ENCODE measurements at places on chromosomes 12 and 14. TPM values are rescaled to one million over a fixed set of nuclear protein-coding genes. Genes with fewer than 3 reads are reported as not detected.
A peak's percentile ranks its signal among the peaks of the same experiment; 100 is the strongest.

- no peaks in the 10 kb centered on the region for H3K27me3 ChIP-seq
- no peak for DNase-seq
- no peak overlapping the region for H3K27ac ChIP-seq
- H3K36me3 ChIP-seq, result no peaks in the 10 kb centered on the region
- no peaks in the 10 kb centered on the region for H3K4me1 ChIP-seq
These were observed 2.6 kb upstream of the KLRK1 start for GRCh38 chr12:10392394-10392930.

CMA1 gene
- not detected for total RNA-seq

- H3K4me3 ChIP-seq, result no peak overlapping the region
- peaks cover 20% of the 10 kb centered on the region for H3K4me1 ChIP-seq
- H3K36me3 ChIP-seq, result no peaks in the 10 kb centered on the region
These were observed 431.6 kb downstream of the RAD51B start for GRCh38 chr14:68250927-68251768.

- H3K27me3 ChIP-seq, result no peaks in the 10 kb centered on the region
- no peak for DNase-seq
- H3K36me3 ChIP-seq, result peaks cover 18% of the 10 kb centered on the region
- peak overlapping the region; percentile 71 for H3K4me3 ChIP-seq
- no peak overlapping the region for H3K27ac ChIP-seq
These were observed 1.7 kb downstream of the FOS start for GRCh38 chr14:75280291-75280830.

- H3K27ac ChIP-seq, result no peak overlapping the region
- no peaks in the 10 kb centered on the region for H3K4me1 ChIP-seq
- H3K4me3 ChIP-seq, result no peak overlapping the region
- no peak for DNase-seq
- no peaks in the 10 kb centered on the region for H3K27me3 ChIP-seq
These were observed 57.1 kb downstream of the TRAFD1 start for GRCh38 chr12:112182499-112182898.

INSM2 gene
- not detected for total RNA-seq

SYCP3 gene
- not detected for total RNA-seq

DNA sequence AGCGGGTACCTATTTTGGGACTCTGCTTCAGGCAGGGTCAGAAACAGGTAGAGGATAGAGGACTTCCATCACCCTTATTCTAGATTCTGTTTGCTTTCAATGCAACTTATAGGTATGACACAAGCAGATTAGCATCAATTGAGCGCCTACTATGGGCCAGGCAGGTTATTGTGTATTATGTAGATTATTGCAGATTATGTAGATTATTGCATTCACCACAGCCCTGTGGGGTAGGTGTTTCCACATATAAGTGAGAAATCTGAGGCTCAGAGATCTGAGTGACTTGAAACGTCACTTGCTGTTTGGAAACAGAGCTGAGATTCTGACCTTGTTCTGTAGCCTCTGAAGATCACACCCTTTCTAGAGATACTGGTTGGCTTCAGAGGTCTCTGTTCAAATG, 25.7 kb upstream of the SERPINA4 start:
- H3K27me3 ChIP-seq, result no peaks in the 10 kb centered on the region
- no peak overlapping the region for H3K4me3 ChIP-seq
- H3K27ac ChIP-seq, result no peak overlapping the region
- no peak for DNase-seq

DNA sequence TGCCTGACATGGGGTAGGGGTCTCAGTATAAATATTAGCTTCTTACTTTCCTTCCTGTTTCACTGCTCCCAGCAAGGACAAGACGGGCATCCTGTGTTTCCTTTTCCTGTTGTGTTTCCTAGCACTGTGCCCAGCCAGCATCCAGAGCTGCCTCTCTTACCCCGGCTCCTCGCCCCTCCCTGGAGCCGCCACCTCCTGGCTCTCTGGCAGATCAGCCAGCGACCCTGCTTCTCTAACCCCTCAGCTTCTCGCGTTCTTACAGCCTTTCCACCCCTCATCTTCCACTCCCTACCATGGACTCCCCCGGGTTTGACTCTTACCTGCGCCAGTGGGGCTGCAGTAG, 17.8 kb downstream of the HDAC7 start:
- no peak overlapping the region for H3K27ac ChIP-seq
- DNase-seq, result no peak
- no peak overlapping the region for H3K4me3 ChIP-seq

ETV6 gene
- total RNA-seq, result 10.6 TPM

- H3K4me1 ChIP-seq, result no peaks in the 10 kb centered on the region
- H3K4me3 ChIP-seq, result no peak overlapping the region
- DNase-seq, result no peak
- no peaks in the 10 kb centered on the region for H3K27me3 ChIP-seq
These were observed 416.8 kb downstream of the LRFN5 start for GRCh38 chr14:42023452-42023851.

DNA sequence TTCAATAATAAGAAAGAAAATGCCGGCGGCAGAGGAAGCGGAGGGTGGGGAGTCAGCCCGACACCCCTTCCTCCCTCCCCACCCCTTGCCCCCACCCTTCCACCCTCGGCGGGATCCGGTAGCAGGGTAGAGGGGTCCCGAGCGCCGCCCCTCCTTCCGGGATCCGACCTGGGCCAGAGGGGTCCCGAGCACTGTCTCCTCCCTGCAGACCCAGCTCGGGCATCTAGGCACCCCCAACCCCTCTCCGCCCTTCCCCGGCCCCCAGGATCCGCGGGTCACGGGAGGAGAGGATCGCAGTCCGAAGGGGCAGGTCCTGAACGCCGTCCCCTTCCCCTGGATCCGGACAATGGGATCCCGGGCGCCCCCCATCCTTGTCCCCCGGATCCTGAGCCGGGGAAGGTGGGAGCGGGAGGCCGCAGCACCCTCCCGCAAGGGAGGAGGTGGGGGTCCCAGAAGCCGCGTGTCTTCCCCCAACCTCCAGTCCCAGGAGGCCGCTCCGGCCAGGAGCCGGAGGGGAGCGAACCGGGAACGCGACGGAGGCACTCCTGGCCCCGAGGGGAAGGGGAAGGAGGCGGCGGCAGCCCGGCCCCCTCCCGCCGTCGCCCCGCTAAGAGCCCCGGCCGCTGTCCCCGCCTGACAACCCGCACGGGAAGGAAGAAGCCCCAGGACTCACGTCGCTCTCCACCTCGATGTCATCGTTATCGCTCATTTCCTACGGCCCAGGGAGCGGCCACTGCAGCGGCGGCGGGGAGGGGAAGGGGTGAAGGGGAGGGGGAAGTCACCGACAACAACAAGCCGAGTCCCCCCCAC, 481 bp downstream of the MAX start:
- H3K4me3 ChIP-seq, result peak overlapping the region; percentile 94
- no peak for DNase-seq
- no peaks in the 10 kb centered on the region for H3K27me3 ChIP-seq
- peaks cover 17% of the 10 kb centered on the region for H3K4me1 ChIP-seq

PLCZ1 gene
- not detected for total RNA-seq

DNA sequence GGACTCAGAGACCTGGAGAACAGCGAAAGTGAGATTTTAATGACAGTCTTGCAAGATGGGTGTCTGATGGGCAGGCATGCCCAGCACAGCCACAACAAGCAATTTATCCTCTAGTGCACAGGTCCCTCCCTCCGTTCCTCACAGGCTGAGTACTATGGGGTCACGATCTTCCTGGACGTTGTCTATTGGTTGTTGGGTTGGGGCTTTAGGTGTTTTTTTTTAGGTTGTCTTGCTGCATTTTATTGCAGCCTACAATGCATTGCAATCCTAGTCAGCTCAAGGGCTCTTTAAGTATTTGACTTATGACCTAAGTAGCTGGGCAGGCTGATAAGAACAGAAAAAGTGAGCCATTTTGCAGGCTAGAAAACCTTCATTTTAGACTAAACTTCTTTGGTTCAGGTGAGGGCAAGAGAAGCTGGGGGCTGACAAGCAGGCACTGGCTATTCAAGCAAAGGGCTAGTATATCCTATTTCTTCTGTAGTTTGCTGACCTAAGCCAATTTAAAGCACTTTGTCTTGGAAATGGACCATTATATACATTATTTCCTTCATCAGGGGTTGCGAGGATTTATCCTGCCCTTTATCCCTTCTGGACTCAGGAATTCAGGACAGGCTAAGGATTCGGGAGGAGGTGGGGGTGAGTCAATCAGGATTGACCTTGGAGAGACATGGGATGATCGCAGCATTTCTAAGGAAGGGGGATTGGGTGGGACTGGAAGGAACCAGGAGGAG, 6.0 kb downstream of the KRT7 start:
- DNase-seq, result no peak
- no peaks in the 10 kb centered on the region for H3K4me1 ChIP-seq
- no peak overlapping the region for H3K4me3 ChIP-seq
- H3K27ac ChIP-seq, result no peak overlapping the region

GRCh38 chr12:108950991-108951739, 69.7 kb downstream of the SVOP start:
- H3K27ac ChIP-seq, result no peak overlapping the region
- DNase-seq, result peak; percentile 79
- no peaks in the 10 kb centered on the region for H3K36me3 ChIP-seq
- H3K4me1 ChIP-seq, result no peaks in the 10 kb centered on the region
- no peak overlapping the region for H3K4me3 ChIP-seq
- peaks cover 4% of the 10 kb centered on the region for H3K27me3 ChIP-seq

GRCh38 chr14:92952481-92953298, 29.7 kb downstream of the CHGA start:
- no peaks in the 10 kb centered on the region for H3K27me3 ChIP-seq
- peaks cover 10% of the 10 kb centered on the region for H3K36me3 ChIP-seq
- no peak overlapping the region for H3K27ac ChIP-seq
- no peak overlapping the region for H3K4me3 ChIP-seq
- no peak for DNase-seq
- no peaks in the 10 kb centered on the region for H3K4me1 ChIP-seq

- peaks cover 43% of the 10 kb centered on the region for H3K27me3 ChIP-seq
- no peak overlapping the region for H3K4me3 ChIP-seq
- peaks cover 6% of the 10 kb centered on the region for H3K4me1 ChIP-seq
- no peaks in the 10 kb centered on the region for H3K36me3 ChIP-seq
- no peak for DNase-seq
These were observed 87.7 kb downstream of the FOXN4 start for GRCh38 chr12:109221277-109221931.

FOXA1 gene
- 2.4 TPM for total RNA-seq

DNA sequence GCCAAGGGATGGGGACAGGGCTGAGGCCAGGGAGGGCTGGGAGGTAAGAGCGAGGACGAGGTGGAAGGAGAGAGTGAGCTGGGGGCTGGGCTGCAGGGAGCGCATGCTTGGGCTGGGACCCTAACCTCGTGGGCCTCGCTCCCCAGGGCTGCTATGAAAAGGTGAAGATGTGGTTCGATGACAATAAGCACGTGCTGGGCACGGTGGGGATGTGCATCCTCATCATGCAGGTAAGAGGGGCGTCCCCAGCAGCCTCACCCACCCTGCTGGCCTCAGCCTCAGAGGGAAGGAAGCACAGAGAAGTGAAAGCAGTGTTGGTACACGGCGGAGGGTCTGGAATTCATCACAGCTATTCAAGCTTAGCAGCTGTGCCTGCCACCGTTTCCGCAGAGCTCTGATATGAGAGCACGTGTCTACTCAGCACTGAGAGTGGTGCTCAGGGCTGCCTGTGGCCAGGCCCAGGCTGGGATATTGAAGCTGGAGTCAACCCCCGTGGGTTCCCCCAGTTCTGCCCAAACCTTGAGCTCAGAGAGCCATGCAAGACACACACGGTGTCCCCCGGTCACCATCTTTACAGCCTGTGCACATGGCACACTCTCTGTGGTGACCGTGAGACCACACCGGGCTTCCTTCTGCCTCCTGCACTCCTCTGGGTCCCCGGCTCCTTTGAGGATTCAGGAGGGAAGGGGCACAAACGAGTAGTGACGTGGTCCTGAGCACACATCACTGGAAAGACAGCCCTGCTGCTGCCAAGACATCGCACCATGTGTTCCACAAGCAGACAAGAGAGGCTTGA, 204.6 kb downstream of the TSPAN9 start:
- H3K27me3 ChIP-seq, result no peaks in the 10 kb centered on the region
- no peaks in the 10 kb centered on the region for H3K4me1 ChIP-seq
- H3K4me3 ChIP-seq, result no peak overlapping the region

- H3K27ac ChIP-seq, result no peak overlapping the region
- no peak for DNase-seq
- no peaks in the 10 kb centered on the region for H3K27me3 ChIP-seq
- no peaks in the 10 kb centered on the region for H3K4me1 ChIP-seq
- no peak overlapping the region for H3K4me3 ChIP-seq
- H3K36me3 ChIP-seq, result no peaks in the 10 kb centered on the region
These were observed 545 bp downstream of the PPFIA2 start for GRCh38 chr12:81758421-81759189.
